ENCODE measurements at places on chromosomes 12 and 14. TPM values are rescaled to one million over a fixed set of nuclear protein-coding genes. Genes with fewer than 3 reads are reported as not detected.

The OSBPL8 gene
- total RNA-seq = 20.6 TPM

The TAS2R14 gene
- 0.70 TPM for total RNA-seq

The LRIG3 gene
- total RNA-seq = 5.1 TPM

The KLHDC1 gene
- total RNA-seq = 0.24 TPM

The C12orf60 gene
- total RNA-seq = 2.0 TPM

The CCT2 gene
- total RNA-seq = 282 TPM

The ANP32D gene
- not detected for total RNA-seq

The LALBA gene
- not detected for total RNA-seq

The HCAR1 gene
- not detected for total RNA-seq

The APPL2 gene
- 18.8 TPM for total RNA-seq

The KRT8 gene
- 4,836 TPM for total RNA-seq

The NPFF gene
- total RNA-seq = not detected

The NR4A1 gene
- 31.1 TPM for total RNA-seq

The KRT73 gene
- total RNA-seq = not detected

The SLC35F4 gene
- total RNA-seq = not detected

The NGB gene
- not detected for total RNA-seq

The TMEM121 gene
- 10.8 TPM for total RNA-seq

The TEX22 gene
- total RNA-seq = 0.20 TPM

The PMCH gene
- total RNA-seq = not detected

The CMA1 gene
- total RNA-seq = not detected

The KRT78 gene
- not detected for total RNA-seq

The SLC10A1 gene
- total RNA-seq = not detected

The ZNF268 gene
- total RNA-seq = 12.9 TPM

The ARHGEF40 gene
- total RNA-seq = 11.5 TPM

The FGF6 gene
- not detected for total RNA-seq

The TMEM30B gene
- total RNA-seq = 0.81 TPM

The SERPINA5 gene
- 0.15 TPM for total RNA-seq

The INSM2 gene
- not detected for total RNA-seq

The SYNDIG1L gene
- not detected for total RNA-seq

The GPHN gene
- total RNA-seq = 12.8 TPM

The ATL1 gene
- total RNA-seq = 6.3 TPM

The REM2 gene
- total RNA-seq = 0.39 TPM

The GLS2 gene
- not detected for total RNA-seq

The JPH4 gene
- total RNA-seq = 0.06 TPM

The SLC6A15 gene
- total RNA-seq = 3.8 TPM

The ANAPC7 gene
- 57.3 TPM for total RNA-seq
